ENCODE measurements at places on chromosomes 1 and 21.

- no peak for DNase-seq
Measured at GRCh38 chr1:51518586-51519047, 449 bp downstream of the EPS15 start.

- no peak for DNase-seq
Measured at GRCh38 chr1:100455478-100456072, 82.4 kb upstream of the GPR88 start.

GRCh38 chr21:40067751-40068150 is 200.5 kb downstream of the PCP4 start:
- DNase-seq = no peak

GRCh38 chr1:156866249-156866909 is 5.7 kb downstream of the NTRK1 start:
- no peak for DNase-seq

DNA sequence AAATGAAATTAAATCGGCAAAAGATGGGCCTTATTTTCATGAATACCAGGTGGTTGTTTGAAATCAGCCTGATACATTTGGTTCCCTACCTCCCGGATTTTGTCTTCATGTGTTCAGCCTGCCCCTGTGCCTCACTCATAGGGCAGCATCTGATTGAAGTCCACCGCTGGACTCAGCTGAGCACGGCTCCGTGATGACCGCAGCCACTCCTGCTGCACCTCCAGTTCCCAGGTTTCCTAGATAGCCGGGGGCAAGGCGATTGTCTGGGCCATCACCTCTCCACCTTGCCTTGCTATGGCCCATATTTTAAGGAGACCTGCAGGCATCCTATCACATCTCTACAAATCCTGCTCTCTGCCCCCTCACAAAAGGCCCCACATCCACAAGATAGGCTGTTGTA is 563.8 kb downstream of the NUF2 start:
- no peak for DNase-seq

- DNase-seq = no peak
Measured at GRCh38 chr1:234556245-234556943, 53.6 kb downstream of the IRF2BP2 start.

GRCh38 chr1:235075048-235075776 is 53.4 kb downstream of the TOMM20 start:
- DNase-seq = no peak

GRCh38 chr1:21397813-21398188 is 42.1 kb upstream of the NBPF3 start:
- no peak for DNase-seq

- DNase-seq = no peak
Measured at GRCh38 chr1:172951730-172952365, 98.9 kb downstream of the TNFSF18 start.

- DNase-seq = no peak
Measured at GRCh38 chr1:225879521-225880221, 2.5 kb downstream of the TMEM63A start.

GRCh38 chr1:170732252-170732588 is 68.3 kb downstream of the PRRX1 start:
- DNase-seq = no peak

DNA sequence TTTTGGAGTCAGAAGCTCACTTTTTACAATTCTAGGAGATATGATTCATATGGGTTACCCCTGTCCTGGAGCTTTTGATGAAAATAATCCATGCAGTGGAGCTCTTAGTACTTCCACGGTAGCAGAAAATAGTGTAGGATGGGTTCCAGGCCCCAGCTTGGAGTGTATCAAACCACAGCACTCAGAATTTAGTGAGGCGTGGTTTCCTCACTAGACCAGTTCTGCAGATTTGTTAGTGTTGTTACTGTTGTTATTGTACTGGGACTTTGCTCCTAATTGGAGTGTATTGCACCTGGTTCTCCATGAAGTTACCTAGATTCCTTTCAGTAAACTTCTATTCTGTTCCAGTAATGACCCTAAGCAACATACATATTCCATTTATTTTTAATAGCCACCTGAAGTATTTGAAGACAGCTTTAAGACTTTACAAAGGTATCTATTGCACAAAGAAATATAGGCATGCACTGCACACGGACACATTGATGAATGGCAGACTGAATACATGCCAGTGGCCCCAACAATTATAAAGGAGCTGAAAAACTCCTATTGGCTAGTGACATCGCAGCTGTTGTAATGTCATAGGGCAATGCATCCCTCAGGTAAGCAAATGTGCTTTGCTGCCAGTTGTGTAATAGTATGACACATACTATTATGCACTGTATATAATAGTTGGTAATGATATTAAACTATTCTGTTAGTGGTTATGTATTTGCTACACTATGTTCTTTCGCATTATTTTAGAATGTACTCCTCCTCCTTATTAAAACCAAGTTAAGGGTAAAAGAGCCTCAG is 1058.0 kb downstream of the KCNT2 start:
- DNase-seq = no peak

GRCh38 chr1:55255901-55256300 is 40.7 kb upstream of the USP24 start:
- DNase-seq = no peak

DNA sequence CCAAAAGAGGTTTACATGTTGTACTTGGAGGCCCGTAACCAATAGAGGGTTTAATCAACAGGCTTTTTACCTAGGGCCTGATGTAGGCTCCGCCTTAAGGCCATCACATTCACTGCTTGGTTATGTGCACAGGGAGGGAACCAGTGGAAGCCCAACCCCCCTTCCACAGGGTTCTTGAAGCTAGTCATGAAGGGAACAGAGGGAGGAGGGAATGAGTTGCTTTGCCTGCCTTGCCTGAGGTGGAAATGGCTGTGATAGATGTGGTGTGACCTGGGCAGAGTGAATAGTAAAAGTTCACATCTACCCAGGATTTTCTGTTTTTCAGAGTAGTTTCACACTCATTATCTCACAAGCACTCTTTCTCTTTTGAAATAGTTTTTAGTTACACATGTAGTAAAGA is 215.1 kb downstream of the ST6GALNAC3 start:
- DNase-seq = no peak

DNA sequence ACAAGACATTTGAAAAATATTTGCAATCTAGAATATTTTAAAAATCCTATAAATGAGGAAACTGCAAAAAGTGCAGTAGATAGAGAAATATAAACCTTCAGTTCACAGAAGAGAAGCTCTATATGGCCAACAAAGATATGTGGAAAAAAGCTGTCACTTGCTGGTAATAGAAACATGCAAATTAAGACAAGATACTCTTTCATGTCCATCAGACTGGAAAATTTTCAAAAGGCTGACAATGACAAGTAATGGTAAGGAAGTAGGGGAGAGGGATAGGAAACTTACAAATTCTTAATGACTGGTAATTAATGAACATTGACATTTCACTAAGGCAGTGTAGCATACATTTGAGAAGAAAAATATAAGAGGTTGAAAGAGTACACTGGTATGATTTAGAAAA is 147.9 kb downstream of the MRPL39 start:
- no peak for DNase-seq

DNA sequence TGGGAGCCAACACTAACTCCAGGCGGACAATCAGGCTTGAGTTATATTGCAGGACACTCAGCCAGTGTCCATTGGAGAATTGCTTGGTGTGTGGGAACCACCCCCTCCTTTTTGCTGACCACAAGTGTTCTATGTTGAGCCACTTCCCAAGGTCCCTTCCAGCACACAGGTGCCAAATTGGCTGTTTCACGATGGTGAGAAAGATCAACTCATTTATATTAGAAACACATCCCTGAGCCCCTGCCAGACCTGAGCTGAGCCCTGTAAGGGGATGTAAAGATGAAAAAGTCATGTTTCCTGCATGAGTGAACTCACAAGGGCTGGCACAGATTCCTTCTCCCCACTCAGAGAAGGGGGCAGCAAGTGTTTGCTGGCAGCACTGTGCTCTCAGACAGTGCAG is 96.5 kb downstream of the KCNN3 start:
- no peak for DNase-seq

GRCh38 chr1:205923651-205924459 is 19.4 kb downstream of the SLC26A9 start:
- no peak for DNase-seq

GRCh38 chr1:97119260-97120158 is 397.9 kb downstream of the PTBP2 start:
- DNase-seq = no peak

DNA sequence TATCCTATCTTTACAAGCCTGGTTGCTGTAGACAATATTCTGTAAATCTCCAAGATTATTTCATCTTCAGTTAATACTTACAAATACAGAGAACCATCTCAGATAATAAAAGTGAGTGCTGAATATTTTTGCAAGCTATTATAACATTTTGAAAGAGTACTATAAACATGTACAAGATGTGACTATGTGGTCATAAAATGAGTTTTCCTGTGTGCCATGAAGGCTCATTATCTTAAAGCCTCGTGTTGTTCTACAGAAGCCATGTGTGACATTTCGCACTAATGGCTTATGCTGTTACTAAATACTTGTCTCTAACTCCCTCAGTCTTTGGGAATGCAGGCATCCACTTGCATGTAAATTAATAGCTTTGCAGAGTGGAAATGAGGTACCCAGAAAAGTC is 48.3 kb downstream of the SAMSN1 start:
- no peak for DNase-seq

- no peak for DNase-seq
Measured at GRCh38 chr1:30409476-30410152, 313.8 kb downstream of the MATN1 start.

GRCh38 chr1:169484683-169485430 is 887 bp downstream of the SLC19A2 start:
- no peak for DNase-seq

- DNase-seq = no peak
Measured at GRCh38 chr1:150876119-150876454, 312 bp downstream of the ARNT start.

GRCh38 chr1:114189398-114189797 is 35.7 kb upstream of the SYT6 start:
- DNase-seq = no peak

DNA sequence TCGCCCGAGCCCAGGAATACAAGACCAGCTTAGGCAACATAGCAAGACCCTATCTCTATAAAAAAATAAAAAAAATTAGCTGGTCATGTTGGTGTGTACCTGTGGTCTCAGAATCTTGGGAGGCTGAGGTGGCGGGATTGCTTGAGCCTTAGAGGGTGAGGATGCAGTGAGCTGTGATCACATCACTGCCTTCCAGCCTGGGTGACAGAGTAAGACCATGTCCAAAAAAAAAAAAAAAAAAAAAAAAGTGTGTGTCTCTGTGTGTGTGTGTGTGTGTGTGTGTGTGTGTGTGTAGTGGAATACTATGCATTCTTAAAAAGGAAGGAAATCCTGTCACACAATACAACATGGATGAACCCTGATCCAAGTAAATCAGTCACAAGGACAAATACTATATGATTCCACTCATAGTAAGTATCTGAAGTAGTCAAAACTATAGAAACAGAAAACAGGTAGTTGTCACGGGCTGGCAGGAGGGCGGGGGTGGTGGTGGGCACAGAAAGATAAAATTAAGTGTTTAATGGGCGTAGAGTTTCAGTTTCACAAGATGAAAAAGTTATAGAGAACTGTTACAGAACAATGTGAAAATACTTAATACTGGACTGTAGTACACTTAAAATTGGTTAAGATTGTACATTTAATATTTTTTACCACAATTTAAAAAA is 47.8 kb downstream of the SELENOF start:
- no peak for DNase-seq

DNA sequence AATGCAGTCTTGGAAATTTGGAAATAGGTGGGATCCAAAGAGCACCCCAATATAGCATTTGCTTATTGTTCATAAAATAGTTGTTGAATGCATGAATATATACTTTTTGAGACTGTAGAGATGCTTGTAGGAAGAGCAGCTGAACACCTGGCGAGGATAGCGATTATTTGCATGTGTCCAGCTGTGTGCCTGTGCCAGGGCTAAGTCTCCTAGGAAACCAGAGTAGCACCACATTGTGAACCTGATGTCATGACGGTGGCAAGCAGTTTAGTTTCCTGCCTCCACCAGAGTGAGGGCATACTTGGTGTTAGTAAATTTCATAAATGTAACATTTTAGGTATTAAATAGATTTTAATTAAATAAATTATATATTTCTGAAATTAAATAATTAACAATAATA is 37.3 kb upstream of the IRF2BP2 start:
- no peak for DNase-seq

GRCh38 chr1:11383553-11384169 is 95.3 kb upstream of the DISP3 start:
- no peak for DNase-seq

GRCh38 chr1:61742620-61743430 is 545 bp downstream of the PATJ start:
- no peak for DNase-seq

GRCh38 chr1:89887270-89887669 is 66.4 kb downstream of the LRRC8D start:
- DNase-seq = no peak

GRCh38 chr1:151762941-151763921 is at the start of gene MRPL9:
Gene MRPL9, minus strand, starts transcription at chr1:151763496. Its CDS starts 17 bp downstream, at chr1:151763479.
- DNase-seq = peak; percentile 73

- DNase-seq = no peak
Measured at GRCh38 chr1:198352975-198353695, 187.3 kb downstream of the ATP6V1G3 start.

DNA sequence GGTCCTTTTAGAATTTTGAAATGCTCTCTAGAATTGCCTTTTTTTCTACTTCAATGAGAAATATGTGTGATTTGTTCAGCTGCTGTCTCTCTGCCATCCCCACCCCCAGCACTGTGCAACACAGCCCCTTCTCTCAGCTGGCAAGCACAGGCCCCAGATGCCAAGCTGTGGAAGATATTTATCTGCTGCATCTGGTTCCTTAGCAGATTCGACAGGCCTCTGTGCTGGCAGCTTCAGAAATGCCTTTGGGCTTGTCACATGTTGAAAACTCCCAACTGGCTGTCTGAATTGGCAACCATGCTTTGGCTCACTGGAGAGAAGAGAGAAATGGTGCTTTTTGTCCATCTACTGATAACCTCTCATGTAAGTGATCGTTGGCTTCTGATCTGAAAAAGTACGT is 206.7 kb upstream of the C1orf87 start:
- DNase-seq = no peak

- no peak for DNase-seq
Measured at GRCh38 chr1:200021577-200022238, 5.8 kb upstream of the NR5A2 start.

DNA sequence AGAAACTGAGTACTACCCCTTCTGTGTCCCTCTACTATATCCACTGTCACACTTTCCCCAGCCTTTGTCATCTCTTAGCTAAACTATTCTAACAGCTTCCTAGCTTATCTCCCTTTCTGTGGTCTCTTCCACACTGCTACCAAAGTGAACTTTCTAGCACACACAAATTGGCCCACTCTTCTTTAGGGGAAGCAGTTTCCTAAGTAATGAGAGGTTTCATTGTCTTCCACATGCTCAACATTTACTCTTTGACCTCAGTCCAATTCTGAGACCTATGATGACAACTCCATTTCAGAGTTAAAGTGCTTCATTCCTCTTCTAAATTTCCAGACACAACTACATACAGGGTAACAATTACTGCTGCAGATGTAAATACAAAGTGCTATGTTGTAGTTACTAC is 32.9 kb downstream of the SCYL3 start:
- no peak for DNase-seq

GRCh38 chr1:236336084-236336483 is 54.3 kb upstream of the ERO1B start:
- DNase-seq = no peak
